ENCODE measurements at places on chromosomes 2 and 18.

DNA sequence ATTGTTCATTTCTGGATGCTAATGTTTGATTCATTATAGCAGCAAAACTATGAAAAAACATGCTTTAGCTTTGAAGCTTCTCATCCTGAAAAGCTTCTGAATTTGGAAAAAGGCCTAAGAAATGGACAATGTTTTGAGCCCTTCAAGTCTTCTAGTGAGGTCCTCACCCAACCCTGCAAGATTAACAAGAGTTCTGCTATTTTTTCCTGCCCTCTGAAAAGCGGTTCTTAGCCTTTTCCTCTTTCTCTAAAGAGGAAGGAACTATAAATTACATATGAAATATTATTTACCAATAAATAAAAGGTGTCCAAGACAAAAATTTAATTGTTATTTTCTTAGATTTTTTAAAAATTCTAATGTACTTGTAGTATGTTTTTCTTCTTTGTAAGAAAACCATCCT, 19.9 kb upstream of the CDH19 start:
- DNase-seq: no peak

- peak; percentile 83 for DNase-seq
These were observed at the start of gene IFIH1 for GRCh38 chr2:162318328-162319180. TSS of gene IFIH1 (minus strand) at chr2:162318684. CDS start at chr2:162318307, 377 bp downstream.

DNA sequence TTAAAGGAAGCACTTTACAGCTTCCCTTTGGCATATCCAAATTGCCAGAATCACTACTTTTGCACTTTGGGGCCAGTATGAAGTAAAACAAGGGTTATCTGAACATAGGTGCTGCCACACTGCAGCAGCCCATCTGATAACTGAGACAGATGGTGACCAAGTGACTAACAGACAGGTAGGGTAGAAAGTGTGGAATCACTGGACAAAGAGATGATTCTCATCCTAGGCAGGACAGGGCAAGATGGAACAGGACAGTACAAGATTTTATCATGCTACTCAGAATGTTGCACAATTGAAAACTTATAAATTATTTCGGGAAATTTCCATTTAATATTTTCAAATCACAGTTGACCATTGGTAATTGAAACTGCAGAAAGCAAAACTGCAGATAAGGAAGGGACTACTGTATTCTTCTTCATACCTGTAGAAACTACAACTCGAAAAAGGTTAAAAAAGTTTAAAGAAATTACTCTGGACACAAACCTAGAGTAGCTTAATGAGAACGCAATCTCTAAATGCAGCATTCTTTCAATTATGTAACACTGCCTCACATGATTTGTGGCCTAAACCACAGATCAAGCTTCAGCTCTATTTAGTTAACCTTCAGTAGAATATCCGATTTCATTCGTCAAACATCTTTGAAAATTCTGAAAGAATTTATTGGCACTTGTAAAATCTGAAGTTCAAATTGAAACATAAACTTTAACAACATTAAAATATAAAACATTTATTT, 31.4 kb downstream of the HEATR5B start:
- no peak for DNase-seq

GRCh38 chr2:72917138-72917876, at the start of gene EMX1:
TSS of gene EMX1 (plus strand) at chr2:72917519. CDS start at chr2:72917853, 334 bp downstream.
- DNase-seq: no peak

DNA sequence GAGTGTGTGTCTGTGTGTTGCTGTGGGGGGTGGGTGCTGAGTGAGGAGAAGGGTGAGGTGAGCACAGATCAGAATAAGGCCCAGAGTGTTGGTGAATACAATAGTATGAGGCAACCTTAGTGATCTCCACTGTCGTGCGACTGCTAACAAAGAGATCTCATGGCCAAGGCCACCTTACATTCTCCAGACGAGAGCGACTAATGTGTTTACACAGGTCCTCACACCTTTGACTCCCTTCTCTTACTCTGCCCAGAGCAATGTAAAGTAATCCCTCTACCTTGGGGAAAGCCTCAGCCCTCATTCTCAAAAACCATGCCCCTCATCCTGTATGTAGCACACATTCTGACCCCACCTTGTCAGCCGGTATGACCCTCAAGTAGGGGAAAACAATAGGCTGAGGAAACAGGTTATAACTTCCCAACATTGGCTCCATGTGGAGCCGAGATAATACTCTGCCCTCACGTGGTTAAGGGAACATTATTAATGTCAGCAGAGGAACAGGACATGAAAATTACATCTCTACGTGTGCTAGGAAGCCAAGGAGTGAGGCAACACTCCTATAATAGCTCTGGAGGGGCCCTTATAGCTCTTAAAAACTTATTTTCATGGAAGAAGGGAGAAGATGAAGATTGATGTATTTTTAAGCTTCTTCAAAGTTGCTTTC, 323.0 kb upstream of the NT5C1B start:
- no peak for DNase-seq
